ENCODE measurements at places on chromosomes 3 and 15. TPM values are rescaled to one million over a fixed set of nuclear protein-coding genes. Genes with fewer than 3 reads are reported as not detected.

KIF9 gene
- 2.9 TPM for total RNA-seq

ARF4 gene
- total RNA-seq, result 45.8 TPM

LOXL1 gene
- 2.5 TPM for total RNA-seq

PLXND1 gene
- total RNA-seq, result 1.8 TPM

KIF7 gene
- total RNA-seq, result 0.07 TPM

GHSR gene
- not detected for total RNA-seq

ZNF660 gene
- total RNA-seq, result not detected

LNP1 gene
- 1.1 TPM for total RNA-seq

STXBP5L gene
- not detected for total RNA-seq

FAM107A gene
- total RNA-seq, result not detected

DAZL gene
- total RNA-seq, result not detected

RPL39L gene
- 13.4 TPM for total RNA-seq

RLBP1 gene
- total RNA-seq, result not detected

SPG11 gene
- 68.0 TPM for total RNA-seq

CPLX3 gene
- not detected for total RNA-seq

PLSCR1 gene
- 74.4 TPM for total RNA-seq

CEMIP gene
- not detected for total RNA-seq

SLC51B gene
- not detected for total RNA-seq

ATP13A5 gene
- total RNA-seq, result not detected

GOLGA6B gene
- total RNA-seq, result not detected

RTP4 gene
- total RNA-seq, result 10.6 TPM

TNK2 gene
- 86.8 TPM for total RNA-seq

TMC3 gene
- not detected for total RNA-seq

GABRB3 gene
- total RNA-seq, result 0.13 TPM

FILIP1L gene
- 0.34 TPM for total RNA-seq

SLITRK3 gene
- not detected for total RNA-seq

WNT7A gene
- total RNA-seq, result 0.55 TPM

SLC2A2 gene
- not detected for total RNA-seq

CA12 gene
- total RNA-seq, result not detected

HTR3E gene
- not detected for total RNA-seq

CEP97 gene
- 22.0 TPM for total RNA-seq

ITIH3 gene
- total RNA-seq, result not detected

KLHL18 gene
- total RNA-seq, result 19.4 TPM

ATP1B3 gene
- 76.7 TPM for total RNA-seq

LRRN1 gene
- total RNA-seq, result 1.9 TPM

PROS1 gene
- 0.17 TPM for total RNA-seq

EIF5A2 gene
- 9.3 TPM for total RNA-seq

DLL4 gene
- not detected for total RNA-seq

CLRN1 gene
- not detected for total RNA-seq

ARL14 gene
- not detected for total RNA-seq

POPDC2 gene
- 3.8 TPM for total RNA-seq

ZIC1 gene
- total RNA-seq, result not detected

ANKRD63 gene
- total RNA-seq, result 0.23 TPM

TNFSF10 gene
- total RNA-seq, result 79.2 TPM

MORC1 gene
- total RNA-seq, result not detected

GATM gene
- total RNA-seq, result 0.36 TPM

CCDC9B gene
- 0.43 TPM for total RNA-seq

PARL gene
- 40.4 TPM for total RNA-seq

All from activated naive CD4-positive, alpha-beta T cell treated with anti-CD3 and anti-CD28 coated beads, Interleukin-2, amount 10 ng/mL, durations not matched to agents 5 hours and 36 hours (primary cell).